Stomach (tissue), 19 donors: ENCODE measurements at places on chromosomes 4 and X.

GRCh38 chr4:106358899-106359298, 9.7 kb downstream of the GIMD1 start:
- DNase-seq, result no peak

DNA sequence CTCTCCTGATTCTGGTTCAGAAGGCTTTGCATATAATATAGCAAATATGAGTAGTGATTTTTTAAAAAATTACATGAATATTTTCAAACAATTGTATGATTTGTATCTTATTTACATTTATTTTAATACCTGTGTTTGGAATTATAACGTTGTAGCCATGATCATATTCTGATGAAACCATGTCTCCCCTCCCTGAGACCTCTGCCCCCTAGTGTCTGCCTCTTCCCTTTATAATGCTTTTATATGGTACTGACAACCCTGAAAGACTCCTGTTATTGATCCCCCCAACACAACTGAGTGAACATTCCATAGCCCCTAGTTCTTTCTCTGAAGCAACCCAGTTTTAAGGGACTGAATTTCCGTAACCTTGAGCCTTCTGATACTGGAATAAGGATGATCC, 187.4 kb downstream of the SOX3 start:
- no peak for DNase-seq

DNA sequence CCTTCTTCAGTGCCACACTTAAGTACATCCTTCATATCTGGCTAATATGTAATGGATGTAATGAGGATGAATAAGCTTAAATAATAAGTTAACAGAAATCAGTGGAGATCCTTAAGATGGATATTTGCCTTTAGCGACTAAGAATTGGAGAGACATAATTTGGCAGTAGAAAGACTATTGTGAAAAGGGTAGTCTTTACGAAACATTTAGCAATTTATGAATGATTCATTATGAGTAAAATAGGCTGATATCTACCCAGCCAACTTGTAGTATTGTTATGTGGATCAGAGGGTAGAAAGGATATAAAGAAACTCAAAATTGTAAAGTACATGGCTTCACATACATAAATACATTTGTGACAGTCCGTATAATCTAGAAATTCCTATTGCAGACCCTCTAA, 2371.8 kb downstream of the PCDH7 start:
- no peak for DNase-seq

DNA sequence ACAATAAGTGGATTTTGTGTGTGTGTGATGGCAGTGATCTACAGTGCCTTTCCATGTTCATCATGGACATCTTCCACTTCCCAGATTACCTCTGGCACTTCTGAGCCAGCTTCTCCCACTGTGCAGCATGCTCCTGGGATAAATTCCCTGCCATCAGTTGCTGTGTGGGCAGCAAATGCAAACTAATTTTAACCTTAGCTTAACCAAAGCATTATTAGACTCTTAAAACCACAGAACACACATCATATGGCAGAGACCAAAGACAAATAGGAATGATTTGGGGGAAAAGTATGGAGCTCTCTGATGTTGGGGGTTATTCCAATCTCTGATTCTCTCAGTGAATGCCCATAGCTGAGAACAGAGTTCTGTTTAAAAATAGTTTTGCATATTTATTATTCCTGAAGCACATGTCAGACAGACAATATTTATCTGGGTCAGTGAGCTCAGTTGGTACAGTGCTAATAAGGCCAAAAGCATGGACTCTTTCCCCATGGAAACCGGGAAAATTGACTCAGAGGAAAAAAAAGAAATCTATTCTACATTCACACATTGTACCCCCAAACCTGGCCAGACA, 567.4 kb downstream of the IQCM start:
- DNase-seq, result no peak

DNA sequence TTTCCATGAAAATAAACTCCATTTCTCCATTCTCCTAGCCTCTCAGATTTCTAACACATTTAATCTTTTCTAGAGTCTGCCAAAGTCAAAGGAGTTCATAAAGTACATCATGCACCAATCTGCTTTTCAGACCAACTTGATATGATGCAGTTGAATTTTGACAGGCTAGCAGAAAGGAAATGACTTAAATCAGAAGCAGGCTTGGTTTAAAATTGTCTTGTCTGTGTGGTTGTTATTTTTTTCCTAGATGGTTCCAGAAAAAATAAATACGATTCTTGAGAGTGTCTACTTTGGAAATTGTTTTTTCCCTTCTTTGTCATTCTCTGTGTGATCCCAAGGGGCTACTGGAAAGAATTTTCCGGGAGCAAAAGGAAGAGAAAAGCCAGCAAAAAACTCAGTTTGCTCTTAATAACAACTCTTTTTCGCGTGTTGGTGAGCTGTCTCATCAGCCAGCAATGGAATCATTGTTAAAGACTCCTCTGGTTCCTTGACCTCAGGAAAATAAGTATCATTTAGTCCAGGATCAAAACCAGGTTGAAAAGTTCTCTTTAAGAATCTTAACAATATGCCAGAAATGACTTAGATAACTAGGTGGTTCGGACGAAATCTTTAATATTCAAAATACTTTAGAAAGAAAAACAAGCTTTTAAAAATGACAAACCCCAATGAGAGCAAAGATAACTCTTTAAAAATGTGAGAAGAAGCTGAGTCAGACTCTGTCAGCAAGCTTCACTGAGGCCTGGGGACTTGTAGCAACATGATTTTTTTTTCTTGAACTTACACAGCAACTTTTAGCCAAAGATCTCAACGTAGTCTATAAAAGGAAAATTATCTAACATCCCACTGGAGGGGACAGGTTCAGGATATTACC, 49.7 kb upstream of the GAB1 start:
- DNase-seq, result no peak

GRCh38 chr4:71474731-71475130, 135.9 kb downstream of the SLC4A4 start:
- no peak for DNase-seq

- no peak for DNase-seq
Observed at GRCh38 chr4:166065324-166065723, 192.3 kb downstream of the TLL1 start.

GRCh38 chr4:180542445-180543100, 1700.6 kb upstream of the TENM3 start:
- peak; percentile 69 for DNase-seq

DNA sequence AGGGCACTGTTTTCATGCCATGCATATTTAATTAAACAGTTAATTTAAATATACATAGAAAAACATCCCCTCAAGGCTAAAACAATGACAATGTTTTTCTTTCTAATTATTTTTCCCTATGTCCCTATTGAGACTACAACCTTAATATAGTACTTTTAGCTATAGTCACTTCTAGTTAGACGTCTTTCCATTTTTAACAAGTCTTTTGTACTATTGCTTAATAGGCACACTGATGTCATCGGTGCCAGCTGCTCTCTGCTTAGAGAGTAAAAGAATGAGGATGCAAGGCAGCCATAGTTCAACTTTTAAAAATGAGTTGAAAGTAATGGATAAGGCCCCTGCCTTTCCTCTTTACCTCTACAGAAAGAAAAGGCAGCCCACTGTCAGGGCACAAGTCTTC, 191.1 kb downstream of the KCTD8 start:
- no peak for DNase-seq

- DNase-seq, result peak; percentile 84
Observed at GRCh38 chr4:36351082-36351666, 69.8 kb downstream of the DTHD1 start.

DNA sequence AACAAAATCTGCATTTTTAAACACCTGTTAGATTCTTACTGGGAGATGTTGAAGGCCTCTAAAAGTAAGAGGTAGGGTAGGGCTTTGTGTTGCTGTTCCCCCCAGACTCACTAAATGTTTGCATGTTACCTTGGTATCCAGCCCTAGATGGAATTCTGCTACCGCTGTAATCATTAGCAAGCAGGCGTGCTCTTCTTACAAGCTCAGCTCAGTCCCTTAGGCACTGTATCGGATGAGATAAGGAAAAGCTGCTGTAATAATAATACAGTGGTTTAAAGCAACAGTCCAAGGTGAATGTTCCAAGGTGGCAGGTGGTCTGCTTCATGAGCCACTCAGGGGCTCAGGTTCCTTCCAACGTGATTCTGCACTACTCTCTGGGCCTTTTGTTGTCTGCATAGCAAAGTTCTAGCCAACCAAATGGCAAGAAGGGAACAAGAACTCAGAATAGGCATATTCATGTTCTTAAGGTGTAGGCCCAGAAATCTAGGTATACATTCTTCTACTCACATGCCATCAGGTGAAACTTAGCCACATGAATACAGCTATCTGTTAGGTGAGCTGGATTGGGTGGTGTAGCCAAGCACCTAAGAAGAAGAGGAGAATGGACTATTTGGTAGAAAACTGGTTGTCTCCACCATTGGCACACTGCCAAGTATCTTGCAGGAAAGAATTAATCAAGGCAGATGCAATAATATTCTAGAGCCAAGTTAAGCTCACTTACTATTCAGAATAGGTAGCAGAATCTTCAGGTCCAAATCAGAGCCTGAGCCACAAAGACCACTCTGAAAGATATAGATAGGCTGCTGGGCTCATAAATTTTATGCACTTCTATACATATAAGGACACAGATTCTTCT, 46.0 kb downstream of the COQ2 start:
- peak; percentile 54 for DNase-seq

GRCh38 chrX:101482296-101482695, 3.0 kb upstream of the ARMCX4 start:
- no peak for DNase-seq

DNA sequence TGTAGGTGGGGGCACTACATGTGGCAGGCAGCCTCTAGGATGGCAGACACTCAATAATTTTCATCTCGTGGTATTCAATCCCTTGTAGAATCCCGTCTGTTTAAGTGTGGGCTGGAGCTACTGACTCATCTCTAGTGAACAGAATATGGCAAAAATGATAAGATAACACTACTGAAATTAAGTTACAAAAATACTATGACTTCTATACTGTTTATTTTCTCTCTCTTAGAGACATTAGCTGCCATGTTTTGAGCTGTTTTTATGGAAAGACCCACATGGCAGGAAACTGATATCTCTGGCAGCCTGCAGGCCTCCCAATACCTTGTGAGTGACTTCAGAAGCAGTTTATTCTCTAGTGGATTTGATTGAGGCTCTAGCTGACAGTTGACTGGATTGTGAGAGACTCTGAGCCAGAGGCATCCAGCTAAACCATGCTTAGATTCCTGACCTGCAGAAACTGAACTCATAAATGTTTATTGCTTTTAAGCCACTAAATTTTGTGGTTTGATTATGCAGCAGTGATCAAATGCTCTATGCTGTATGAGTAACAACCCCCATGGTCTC, 298.8 kb upstream of the CTSO start:
- DNase-seq, result no peak

- no peak for DNase-seq
Observed at GRCh38 chrX:703866-704265, 73.3 kb downstream of the SHOX start.

DNA sequence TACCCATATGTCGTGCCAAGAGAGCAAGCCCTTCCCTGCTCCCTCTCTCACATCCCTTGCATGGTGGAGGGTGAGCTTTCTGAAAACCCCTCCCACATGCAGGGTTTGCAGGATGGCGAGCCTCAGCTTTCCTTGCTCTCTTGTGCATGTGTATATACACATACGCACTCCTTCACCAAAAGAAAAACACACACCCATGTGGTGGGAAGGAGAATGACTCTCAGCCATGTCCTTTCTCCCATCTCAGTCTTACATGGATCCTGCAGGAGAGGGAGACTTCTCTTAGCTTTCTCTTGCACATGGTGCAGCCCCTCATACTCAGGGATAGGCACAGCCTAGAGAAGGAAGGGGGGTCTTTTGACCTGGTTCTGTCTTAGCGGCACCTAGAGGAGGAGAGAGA, 81.1 kb downstream of the CLCN5 start:
- no peak for DNase-seq

GRCh38 chrX:48890296-48890925, 7.2 kb downstream of the TIMM17B start:
- DNase-seq, result peak; percentile 31

DNA sequence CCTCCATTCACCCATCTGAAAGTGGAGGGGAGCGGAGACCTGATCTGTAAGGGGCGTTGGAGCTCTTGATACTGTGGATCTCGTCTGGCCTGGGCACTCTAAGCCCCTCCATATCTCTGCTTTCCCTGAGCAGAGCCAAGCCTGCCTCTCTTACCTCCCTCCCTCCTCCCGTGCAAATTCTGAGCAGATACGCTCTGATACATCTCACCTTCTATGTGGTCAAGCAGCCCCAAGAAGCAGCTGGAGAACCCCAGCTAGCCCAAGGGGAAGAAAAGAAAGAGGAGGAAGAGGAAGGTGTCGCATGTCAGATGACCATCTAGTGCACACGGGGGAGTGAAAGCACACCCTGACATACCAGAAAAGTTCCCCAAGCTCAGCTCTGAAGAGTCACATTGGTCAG, 1.9 kb upstream of the DGAT2L6 start:
- no peak for DNase-seq

DNA sequence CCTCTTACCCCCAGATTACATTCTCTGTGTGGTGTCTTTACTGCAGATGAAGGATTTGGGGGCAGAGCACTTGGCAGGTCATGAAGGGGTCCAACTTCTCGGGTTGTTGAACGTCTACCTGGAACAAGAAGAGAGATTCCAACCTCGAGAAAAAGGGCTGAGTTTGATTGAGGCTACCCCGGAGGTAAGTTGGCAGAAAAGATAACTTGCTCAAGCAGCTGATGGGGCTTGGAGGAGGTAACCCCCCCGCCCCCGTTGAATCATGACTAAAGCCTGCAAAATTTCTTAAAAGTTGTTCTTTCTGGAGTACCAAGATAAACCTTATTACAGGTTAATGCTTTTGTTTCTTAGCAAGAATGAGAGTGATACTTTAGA, 1.5 kb downstream of the CCNG2 start:
- DNase-seq, result no peak

DNA sequence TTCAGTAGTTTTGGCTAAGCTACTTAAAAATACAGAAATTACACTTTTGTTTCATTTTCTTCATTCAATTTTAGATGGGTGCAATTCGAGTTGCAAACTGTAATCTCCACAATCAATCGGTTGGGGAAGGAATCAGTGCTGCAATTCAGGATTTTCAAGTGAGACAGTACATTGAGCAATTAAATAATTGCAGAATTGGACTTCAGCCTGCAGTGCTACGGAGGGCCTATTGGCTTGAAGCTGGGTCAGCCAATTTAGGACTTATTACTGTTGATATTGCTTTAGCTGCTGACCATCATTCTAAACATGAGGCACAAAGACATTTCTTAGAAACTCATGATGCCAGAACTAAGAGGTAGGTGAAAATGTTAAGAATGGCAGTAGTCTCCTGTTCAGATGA, 77.7 kb downstream of the BLTP1 start:
- DNase-seq, result no peak

DNA sequence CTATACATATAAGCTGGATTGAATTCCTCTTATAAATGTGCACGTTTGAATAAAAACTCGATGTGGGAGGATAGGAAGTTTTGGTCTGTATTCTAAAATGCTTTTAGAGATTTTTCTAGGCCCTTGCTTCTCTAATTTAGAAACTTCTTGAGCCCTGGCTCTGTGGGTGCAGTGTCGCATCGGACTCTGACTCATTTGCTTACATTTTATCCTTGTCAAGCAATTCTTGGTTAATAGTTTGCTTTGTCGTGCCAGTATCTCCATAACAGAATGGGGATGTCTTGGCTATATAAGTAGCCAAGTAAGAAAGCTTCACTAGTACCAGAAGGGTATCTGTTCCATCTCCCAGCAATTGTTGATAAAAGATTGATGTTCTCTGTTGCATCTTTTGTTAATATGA, 10.7 kb downstream of the SGMS2 start:
- no peak for DNase-seq

GRCh38 chr4:107721436-107722100, 1.5 kb upstream of the PAPSS1 start:
- peak; percentile 55 for DNase-seq
